Progenitor cell of endocrine pancreas (in vitro differentiated cells): ENCODE measurements at places on chromosomes 11 and 22. TPM values are rescaled to one million over a fixed set of nuclear protein-coding genes. Genes with fewer than 3 reads are reported as not detected.

DNA sequence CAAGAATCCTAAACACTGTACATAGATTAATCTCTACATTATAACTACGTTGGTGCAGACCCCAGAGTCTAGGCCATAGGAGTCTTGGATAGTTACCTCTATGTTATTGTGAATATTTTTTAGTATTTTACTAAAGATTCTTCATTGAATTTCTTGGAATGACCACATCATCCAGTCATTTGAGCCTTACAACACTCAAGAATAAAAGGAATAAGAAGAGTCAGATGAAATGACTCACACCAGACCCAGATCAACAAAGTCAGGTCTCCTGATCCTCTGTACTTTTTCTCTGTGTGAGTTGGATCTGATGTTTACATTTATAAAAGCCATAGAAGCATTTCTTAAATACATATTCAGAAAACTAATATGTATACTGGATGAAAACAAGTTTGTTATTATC, 179.2 kb upstream of the ARHGAP20 start:
- H3K27ac ChIP-seq, result no peak overlapping the region
- H3K36me3 ChIP-seq, result no peaks in the 10 kb centered on the region
- peaks cover 4% of the 10 kb centered on the region for H3K27me3 ChIP-seq

GRCh38 chr22:27752771-27753170, 48.8 kb downstream of the MN1 start:
- no peak overlapping the region for H3K4me3 ChIP-seq
- H3K36me3 ChIP-seq, result no peaks in the 10 kb centered on the region
- DNase-seq, result no peak
- peaks cover 18% of the 10 kb centered on the region for H3K4me1 ChIP-seq
- H3K27ac ChIP-seq, result no peak overlapping the region

GRCh38 chr11:13448876-13449275, 14.1 kb downstream of the BTBD10 start:
- DNase-seq, result no peak
- H3K27me3 ChIP-seq, result no peaks in the 10 kb centered on the region
- H3K4me3 ChIP-seq, result no peak overlapping the region
- H3K36me3 ChIP-seq, result peaks cover 1% of the 10 kb centered on the region

DNA sequence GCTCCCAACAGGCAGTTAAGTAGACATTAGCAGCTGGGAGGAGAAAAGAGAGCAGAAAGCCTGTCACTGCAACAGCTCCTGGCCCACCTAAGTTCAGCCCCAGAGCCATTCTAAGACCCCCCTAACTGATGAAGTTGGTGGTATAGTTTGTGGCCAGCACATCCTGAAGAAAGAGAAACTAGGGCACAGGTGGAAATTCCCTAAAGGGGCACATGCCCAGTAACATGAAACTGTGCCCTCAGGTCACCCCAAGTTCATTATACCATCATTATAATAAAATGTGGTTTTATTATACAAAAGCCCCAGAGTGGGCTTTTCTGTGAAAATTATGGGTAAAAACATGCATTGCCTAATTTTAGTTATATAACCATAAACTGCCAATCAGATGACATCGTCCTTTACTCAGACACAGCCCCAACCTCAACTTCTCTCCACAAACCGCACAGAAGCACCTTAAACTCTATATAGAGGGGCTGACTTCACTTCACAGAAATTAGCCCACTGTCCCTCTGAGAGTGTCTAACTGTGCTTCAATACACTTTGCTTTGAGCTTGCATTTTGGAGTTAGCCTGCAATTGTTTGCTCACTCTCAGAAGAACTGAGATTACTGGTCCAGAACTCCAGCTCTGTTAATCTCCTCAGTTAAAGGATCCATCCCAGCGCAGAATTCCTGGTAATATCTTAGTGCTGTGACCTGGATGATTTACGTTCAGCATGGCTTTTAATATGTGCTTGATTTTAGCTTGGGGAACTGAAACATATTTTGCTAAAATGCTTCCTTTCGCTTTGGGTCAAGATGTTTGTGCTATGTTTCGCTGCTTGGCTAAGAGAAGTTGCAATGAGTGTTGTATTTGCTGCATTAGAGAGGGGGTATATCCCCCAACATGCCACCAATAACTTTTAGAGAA, 1.8 kb upstream of the APOL3 start:
- H3K4me1 ChIP-seq, result peaks cover 23% of the 10 kb centered on the region
- H3K27me3 ChIP-seq, result no peaks in the 10 kb centered on the region
- H3K27ac ChIP-seq, result no peak overlapping the region
- H3K36me3 ChIP-seq, result no peaks in the 10 kb centered on the region

- DNase-seq, result peak; percentile 48
- H3K4me3 ChIP-seq, result no peak overlapping the region
- peaks cover 4% of the 10 kb centered on the region for H3K27me3 ChIP-seq
- H3K36me3 ChIP-seq, result no peaks in the 10 kb centered on the region
- peaks cover 13% of the 10 kb centered on the region for H3K4me1 ChIP-seq
- peak overlapping the region; percentile 71 for H3K27ac ChIP-seq
Observed at GRCh38 chr11:67572747-67573419, 10.7 kb upstream of the GSTP1 start.

- no peaks in the 10 kb centered on the region for H3K36me3 ChIP-seq
- no peak for DNase-seq
- H3K4me1 ChIP-seq, result peaks cover 2% of the 10 kb centered on the region
- no peaks in the 10 kb centered on the region for H3K27me3 ChIP-seq
- H3K4me3 ChIP-seq, result no peak overlapping the region
Observed at GRCh38 chr11:13368041-13368446, 90.5 kb downstream of the BMAL1 start.

DNA sequence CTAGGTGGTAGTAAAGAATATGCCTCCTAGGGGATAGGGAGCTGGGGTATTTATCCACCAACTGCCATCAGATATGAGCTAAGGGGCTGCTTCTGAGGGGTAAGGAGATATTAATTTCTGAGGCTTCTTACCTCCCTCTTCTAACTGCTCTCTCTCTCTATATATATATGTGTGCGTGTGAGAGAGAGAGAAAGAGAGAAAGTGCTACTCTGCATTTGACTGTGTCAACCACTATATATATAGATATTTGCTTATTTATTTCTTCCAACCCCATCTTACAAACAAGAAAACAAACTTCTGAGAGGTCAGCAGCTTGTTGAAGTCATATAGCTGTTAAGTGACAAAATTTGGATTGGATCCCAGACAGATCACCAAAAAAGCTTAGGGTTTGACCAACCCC, 5.9 kb upstream of the HEPACAM start:
- H3K4me1 ChIP-seq, result peaks cover 5% of the 10 kb centered on the region
- DNase-seq, result no peak

DNA sequence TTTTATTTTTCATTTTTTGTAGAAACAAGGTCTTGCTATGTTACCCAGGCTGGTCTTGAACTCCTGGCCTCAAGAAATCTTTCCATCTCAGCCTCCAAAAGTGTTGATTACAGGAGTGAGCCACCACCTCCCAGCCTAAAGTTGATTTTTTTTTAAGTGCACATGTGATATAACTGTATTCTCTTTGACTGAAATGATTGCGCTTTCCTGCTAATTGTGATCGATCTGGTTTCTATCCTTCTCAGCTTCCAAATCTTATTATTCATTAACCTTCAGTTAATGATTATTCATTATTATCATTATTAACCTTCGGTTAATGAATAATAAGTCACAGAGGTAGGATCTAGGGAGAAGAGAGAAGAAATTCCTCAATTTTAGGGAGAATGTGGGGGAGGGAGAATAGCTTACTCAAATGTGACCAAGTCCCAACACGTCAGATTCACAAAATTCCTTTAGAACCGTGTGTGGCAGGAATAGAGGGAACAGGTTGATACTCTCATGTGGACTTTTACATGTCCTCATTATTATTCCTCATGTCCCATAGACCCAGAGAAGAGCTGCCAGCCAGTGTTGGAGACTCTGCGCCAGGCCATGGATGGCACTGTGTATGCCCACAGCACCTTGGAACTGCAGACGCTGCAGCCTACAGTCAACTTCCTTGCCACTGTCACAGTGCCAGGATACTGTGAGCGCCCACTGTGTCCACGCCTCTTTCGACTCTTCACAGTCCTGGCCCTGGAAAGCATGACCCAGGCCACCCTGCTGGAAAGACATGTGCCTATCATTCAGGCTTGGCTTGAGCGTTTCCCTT, 47.1 kb downstream of the RRP8 start:
- peaks cover 11% of the 10 kb centered on the region for H3K4me1 ChIP-seq
- no peaks in the 10 kb centered on the region for H3K36me3 ChIP-seq
- no peak overlapping the region for H3K4me3 ChIP-seq
- no peak for DNase-seq
- H3K27me3 ChIP-seq, result no peaks in the 10 kb centered on the region

- H3K36me3 ChIP-seq, result no peaks in the 10 kb centered on the region
- no peaks in the 10 kb centered on the region for H3K27me3 ChIP-seq
- H3K4me3 ChIP-seq, result no peak overlapping the region
- no peaks in the 10 kb centered on the region for H3K4me1 ChIP-seq
Observed at GRCh38 chr11:55658608-55659007, 3.4 kb upstream of the OR4C6 start.

DNA sequence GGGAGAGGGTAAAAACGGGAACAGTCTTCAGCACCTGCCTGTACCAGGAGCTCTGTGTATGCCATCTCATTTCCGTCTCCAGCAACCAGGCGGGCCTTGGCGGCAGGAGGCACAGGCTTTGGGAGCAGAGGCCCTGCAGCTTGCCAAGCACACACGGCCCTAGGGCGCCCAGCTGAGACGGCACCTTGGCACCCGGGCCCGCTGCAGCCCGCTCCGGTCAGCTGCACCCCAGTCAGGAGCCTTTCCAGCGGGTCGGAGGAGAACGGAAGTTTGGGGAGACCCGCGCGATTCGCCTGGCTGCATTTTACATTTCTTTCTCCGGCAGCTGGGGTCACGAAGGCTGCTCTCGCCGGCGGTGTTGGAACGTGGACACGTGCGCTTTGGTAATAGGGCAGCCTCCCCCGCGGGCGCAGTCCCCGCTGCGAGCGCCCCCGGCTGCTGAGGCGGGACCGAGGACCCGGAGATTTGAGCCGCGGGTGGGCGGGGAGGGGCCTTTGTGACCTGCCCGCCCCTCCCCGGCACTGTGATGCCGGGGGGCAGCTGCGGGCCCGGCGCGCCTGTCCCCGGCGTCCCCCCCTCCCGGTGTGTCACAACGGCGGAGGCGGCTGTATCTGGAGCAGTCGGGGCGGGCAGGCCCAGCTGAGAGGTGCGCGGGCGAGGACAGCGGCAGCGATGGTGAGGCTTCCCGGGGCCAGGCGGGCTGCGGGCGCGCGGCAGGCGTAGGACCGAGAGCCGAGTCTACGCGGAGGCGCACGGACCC, at the start of gene TUBA8:
Gene TUBA8, plus strand, starts transcription at position 616 of the 760 bp plus-strand sequence. Its CDS starts 57 bp downstream, at position 673.
- peak; percentile 15 for DNase-seq
- no peak within 1 kb of the TSS for H3K27ac ChIP-seq
- peaks cover 5% of the 10 kb centered on the region for H3K36me3 ChIP-seq
- peaks cover 8% of the 10 kb centered on the region for H3K4me1 ChIP-seq

DNA sequence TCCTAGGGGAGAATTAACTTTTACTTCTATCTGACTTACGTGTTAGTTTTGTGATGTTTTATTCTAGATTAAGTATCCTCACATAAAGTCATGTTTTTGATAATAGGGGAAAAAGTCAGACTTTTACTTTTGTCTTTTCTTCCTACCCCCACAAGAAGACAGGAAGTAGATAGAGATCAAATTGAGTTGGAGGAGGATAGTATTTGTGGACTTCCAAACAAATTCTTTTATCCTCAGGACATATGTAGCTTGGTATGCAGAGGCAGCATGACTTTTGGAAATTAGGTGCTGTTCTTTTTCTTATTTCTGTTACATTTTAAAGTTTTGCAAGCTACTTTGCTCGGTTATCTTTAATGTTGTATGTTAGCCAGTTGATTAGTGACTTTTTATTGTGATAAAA, 61.4 kb downstream of the MTMR3 start:
- H3K4me3 ChIP-seq, result no peak overlapping the region
- H3K27ac ChIP-seq, result no peak overlapping the region
- peaks cover 22% of the 10 kb centered on the region for H3K36me3 ChIP-seq

DNA sequence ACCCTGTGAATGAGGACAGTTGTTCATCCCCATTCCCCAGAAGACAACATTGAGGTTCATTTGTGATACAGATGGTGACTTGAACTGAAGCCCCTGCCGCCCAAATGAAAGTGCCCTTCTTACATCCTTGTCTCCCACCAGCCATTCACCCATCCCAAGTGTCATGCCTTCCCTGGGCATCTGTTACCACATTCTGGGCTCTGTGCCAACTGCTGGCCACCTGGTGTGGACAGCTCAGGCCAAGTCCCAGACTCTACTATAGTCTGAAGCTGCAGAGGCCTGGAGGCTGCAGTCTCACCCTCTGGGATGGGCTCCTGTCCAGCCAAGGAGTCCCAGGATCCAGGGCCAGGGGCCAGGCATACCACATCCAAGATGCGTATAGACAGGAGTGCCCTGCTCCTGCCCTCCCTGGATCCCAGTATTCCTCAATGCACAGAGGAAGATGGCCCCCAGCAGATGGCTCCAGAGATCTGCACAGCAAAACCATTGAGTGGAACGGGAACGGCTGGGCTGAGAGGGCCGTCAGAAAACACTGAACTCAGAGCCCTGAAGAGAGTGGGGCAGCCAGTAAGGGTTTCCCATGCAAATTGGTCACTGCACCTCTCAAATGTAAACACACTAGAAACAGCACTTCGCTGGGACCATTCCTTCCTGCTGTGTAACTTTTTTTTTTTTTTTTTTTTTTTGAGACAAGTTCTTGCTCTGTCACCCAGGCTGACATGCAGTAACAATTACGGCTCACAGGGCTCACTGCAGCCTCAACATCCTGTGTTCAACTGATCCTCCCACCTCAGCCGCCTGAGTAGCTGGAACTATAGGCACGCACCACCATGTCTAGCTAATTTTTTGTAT, 22.8 kb downstream of the ARRB1 start:
- H3K27ac ChIP-seq, result peak overlapping the region; percentile 81
- H3K36me3 ChIP-seq, result peaks cover 7% of the 10 kb centered on the region
- peaks cover 52% of the 10 kb centered on the region for H3K4me1 ChIP-seq
- H3K4me3 ChIP-seq, result no peak overlapping the region
- peak; percentile 19 for DNase-seq
- H3K27me3 ChIP-seq, result no peaks in the 10 kb centered on the region

GRCh38 chr11:119889728-119890280, 160.8 kb upstream of the NECTIN1 start:
- no peak for DNase-seq
- H3K4me3 ChIP-seq, result no peak overlapping the region
- no peak overlapping the region for H3K27ac ChIP-seq

Gene FLRT1
- total RNA-seq, result 0.17 and 0.24 TPM in 2 replicates

Gene TSPAN32
- 3.4 and 4.5 TPM in 2 replicates for total RNA-seq

Gene BRMS1
- total RNA-seq, result 38.1 and 38.3 TPM in 2 replicates

Gene SNX19
- total RNA-seq, result 55.8 and 56.3 TPM in 2 replicates

Gene EMID1
- 18.9 and 20.6 TPM in 2 replicates for total RNA-seq

Gene POU2AF1
- 0.43 and 0.58 TPM in 2 replicates for total RNA-seq

Gene MGAT3
- 28.8 and 32.7 TPM in 2 replicates for total RNA-seq

Gene SLC25A17
- 16.7 and 18.4 TPM in 2 replicates for total RNA-seq

Gene PATE2
- total RNA-seq, result 0.29 TPM in 1 of 2 replicates, not detected in the other

Gene TRPC6
- 0.05 and 0.58 TPM in 2 replicates for total RNA-seq
